ENCODE measurements at places on chromosomes 5 and 9. TPM values are rescaled to one million over a fixed set of nuclear protein-coding genes. Genes with fewer than 3 reads are reported as not detected.
A peak's percentile ranks its signal among the peaks of the same experiment; 100 is the strongest.

KIF4B gene
- 0.10 TPM for total RNA-seq

ADAMTSL2 gene
- total RNA-seq = 0.10 TPM

EDIL3 gene
- 17.6 TPM for total RNA-seq

MTAP gene
- total RNA-seq = 9.6 TPM

CCL28 gene
- total RNA-seq = 5.8 TPM

C9orf153 gene
- total RNA-seq = not detected

DNA sequence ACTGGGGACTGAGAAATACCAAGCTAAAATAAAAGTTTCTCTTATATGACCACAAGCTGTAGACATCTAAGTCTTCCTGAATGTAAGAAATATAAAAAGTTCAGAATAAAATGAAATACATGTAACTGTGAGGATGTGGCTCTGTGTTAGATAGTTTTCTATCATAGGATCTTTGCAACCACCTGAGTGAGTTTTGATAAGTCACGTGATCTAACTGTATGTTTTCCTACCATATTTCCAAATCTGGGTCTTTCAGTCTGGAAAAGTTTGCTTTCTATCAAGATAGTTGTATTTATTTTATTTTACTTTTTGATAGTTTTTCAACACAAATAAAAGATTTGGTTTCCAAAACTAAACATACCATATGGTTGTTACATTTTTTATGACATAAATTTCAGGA is 1905.8 kb upstream of the ACO1 start:
- DNase-seq = no peak

DNA sequence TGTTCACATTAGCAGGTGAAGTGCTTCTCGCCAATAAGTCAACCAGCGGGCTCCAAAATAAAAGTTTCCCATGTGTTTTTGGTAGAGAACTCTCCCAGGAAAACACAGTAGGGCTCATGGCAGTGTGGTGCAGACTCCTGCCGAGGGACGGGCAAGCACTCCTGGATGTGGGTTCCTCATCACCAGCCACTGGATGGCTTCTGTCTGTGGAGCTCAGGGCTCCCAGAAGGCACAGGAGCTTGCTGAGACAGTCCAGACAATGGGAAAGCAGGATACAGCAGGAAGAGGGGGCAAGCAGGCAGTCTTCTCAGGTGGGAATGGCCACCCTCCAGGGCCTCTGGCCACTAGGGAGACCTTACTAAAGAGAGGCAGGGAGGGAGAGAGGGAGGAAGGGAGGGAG is 142.4 kb downstream of the HSD17B3 start:
- DNase-seq = no peak

DNA sequence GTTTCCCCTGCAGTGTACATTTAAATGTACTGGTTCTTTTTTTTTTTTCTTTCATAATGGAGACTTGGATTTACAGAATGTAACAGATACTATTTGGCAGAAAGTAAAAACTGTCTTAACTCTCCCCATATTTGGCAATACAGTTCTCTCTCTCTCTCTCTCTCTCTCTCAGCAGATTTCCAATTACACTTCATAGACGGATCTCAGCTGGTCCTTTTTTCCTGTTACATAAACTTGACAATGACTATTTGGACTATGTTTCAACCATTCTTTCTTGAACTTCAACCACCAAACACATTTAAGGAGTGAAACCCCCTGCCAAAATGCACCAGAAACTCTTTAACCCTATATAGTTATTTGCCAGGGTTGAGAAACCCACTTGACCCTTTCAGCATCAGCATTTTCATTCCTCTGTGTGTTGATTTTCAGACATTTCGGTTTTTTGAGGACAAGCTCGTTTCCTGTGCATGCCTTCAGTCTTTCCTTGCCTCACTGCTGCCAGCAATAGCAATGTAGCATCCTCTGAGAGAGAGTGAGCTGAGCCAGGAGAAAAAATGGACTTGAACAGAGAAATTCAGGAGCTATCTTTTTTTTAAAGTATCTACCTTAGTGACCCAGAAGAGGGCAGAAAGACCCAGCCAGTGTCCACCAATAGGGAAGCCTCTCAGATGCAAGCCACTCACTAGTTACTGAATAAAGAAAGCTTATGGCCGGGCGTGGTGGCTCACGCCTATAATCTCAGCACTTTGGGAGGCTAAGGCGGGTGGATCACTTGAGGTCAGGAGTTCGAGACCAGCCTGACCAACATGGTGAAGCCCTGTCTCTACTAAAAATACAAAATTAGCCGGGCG is 26.0 kb upstream of the GNA14 start:
- no peak for DNase-seq

GRCh38 chr5:126995039-126995438 is 35.3 kb downstream of the MARCHF3 start:
- no peak for DNase-seq

GRCh38 chr5:57692582-57693487 is 210.2 kb upstream of the ACTBL2 start:
- DNase-seq = peak; percentile 95

- DNase-seq = no peak
Observed at GRCh38 chr9:85302938-85303756, 438.6 kb downstream of the AGTPBP1 start.
